Putamen (tissue), 1 donor: ENCODE measurements at places on chromosomes 3 and 15.

DNA sequence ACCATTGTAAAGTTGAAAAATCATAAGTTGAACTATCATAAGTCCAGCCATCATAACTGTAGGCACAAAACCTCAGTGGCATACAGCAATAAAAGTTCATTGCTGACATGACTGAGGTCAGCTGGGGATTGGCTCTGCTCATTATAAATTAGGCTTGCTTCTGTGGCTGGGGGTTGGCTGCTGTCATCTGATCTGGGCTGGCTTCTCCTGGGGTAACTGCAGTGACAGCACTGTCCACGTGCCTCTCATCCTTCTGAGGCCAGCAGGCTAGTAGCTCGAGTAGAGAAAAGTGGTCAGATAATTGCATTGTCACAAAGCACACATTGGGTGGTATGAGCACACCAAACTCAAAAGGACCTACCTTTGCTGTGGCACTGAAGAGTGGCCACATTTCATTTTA is 31.3 kb downstream of the CMTM7 start:
- no peak for DNase-seq

DNA sequence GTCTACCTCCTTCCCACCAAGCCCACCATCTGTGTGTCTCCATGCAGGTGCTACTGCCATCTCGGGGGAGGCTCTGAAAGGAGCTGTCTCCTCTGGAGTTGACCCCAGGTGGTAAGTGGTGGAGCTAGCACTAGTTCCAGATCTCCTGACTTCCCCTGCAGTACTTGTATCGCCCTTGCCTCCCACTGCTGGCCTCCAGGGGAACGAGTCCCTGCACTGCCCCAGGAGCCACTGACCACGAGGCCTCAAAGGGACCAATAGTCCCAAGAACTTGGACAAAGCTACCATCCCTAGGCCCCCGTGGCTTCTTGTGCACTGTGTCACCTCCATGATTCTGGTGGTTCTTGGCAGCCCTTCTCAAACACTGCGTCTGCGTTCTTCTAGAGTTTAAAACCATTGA is 98.9 kb downstream of the TOP2B start:
- DNase-seq = no peak

- DNase-seq = no peak
Observed at GRCh38 chr15:48748535-48748934, 62.3 kb downstream of the CEP152 start.

DNA sequence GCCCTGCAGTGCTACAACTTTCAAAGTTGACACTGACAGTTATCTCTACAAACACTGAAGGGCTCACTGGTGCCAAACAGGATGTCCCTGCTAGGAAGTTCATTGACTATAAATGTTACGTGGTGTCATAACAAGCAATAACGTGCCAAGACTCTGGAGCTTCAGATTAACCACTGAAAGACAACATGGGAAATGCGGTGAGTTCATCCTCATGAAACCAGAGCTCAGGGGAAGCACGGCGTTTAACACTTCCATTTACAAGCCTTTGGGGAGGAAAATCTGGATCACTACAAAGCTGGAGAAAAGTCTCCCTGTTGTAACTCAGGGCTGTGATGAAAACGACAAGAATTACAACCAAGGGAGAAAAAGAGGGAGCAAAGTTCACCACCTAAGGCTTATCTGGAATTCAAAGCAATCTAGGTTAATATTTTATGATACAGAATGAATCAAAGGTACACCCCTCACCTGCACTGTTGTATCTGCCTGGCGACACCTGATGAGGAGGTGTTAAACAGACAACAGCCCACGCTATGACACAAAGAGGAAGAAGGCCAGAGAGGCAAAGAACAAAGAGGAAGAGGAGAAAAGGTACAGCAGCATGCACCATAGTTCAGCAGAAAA is 27.0 kb downstream of the SHQ1 start:
- DNase-seq = no peak

- DNase-seq = no peak
Observed at GRCh38 chr3:37995652-37996641, 5.4 kb downstream of the VILL start.

DNA sequence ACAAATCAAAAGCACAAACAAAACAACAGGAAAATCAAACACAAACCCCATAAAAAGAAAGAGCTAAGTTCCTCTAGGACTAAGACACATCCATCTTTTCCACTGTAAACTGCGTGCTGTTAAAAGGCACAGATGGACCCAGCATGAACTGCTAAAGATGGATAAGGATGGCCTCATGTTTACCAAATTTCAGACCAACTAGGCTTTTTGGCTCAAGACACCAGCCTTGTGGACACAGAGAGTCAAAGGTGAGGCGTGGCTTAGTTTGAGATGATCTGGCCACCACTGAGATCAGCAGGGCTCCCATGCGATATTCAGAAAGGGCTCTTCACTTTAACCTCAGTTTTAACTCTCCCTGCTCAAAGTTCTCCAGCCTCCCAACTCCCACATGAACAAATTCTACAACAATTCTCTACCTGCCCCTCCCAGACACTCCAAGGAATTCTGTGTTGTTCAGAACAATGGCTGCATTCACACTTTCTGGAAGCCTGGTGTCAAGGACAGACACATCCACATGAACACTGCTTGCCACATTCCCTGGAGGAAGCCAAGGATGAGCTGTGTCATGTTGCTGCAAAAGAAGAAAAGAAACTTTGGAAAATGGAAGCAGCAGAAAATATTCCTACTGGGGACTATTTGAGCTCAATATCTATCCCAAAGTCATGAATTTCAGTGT is 198.4 kb upstream of the LRRN1 start:
- no peak for DNase-seq

DNA sequence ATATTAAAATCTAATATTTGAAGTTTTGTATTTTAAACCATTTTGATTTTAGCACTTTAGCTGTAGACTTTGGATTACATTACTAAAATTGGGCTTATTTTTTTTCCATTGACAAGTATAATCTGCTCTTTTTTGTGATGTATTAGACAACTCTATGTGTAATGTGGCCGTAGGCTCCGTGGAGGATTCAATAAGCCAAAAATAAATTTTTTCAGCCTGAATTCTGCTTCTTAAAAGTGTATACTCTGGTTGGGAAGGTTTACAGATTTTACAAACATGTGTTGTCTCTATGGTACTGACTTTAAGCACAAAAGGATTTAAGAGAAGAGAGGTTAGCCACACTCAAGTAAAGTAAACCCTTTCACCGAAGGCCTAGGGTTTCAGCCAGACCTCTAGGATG is 110.8 kb downstream of the PLCL2 start:
- DNase-seq = no peak

GRCh38 chr3:147875498-147875897 is 466.3 kb downstream of the ZIC1 start:
- DNase-seq = no peak

GRCh38 chr3:150274372-150274771 is 133.7 kb upstream of the TSC22D2 start:
- DNase-seq = no peak

DNA sequence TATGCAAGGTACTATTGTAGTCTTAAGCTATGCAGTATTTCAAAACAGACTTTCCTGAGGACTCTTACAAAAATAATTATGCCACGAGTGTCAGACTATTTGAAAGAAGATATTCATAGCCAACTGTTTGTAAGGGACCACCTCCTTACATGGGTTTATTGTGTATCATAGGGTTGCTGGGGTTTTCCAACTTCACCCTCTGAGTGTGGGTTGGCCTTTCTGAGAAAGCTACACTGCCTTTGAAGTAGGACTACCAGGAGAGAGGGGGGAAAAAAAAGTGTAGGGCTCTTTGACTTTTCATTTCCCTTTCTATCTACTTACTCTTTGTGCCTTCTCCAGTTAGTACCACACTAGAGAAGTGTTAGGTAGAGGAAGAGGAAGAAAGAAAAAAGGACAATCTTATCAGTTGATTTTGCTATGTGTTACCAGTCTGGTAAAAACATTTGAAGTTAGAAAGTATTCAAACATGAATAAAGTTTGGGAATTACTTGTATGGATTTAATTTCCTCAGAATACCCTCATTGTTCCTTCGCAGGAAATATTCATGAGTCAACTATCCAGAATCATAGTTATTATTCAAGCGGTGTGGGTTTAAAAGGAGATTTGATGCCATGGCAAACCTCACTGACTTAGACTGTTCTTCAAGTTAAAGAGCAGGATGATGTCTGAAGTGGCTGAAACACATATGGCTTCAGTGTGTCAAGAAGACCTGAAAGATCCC is 329.3 kb upstream of the THBS1 start:
- no peak for DNase-seq

DNA sequence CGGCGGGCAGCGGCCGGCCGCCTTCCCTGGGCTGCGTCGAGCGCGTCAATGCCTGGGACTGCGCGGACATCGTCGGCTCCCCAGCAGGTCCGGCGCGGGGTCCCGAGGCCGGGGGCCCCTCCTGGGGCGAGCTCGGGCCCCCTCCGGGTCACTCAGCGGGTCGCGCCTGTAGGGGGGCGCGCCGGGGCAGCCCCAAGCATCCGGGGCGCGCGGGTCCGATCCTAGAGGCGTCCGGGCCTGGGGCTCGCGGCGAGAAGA is 725 bp downstream of the TLE3 start:
- DNase-seq = no peak

GRCh38 chr3:180409170-180409569 is 192.8 kb upstream of the TTC14 start:
- no peak for DNase-seq

GRCh38 chr3:197856199-197856816 is 65.3 kb downstream of the LRCH3 start:
- no peak for DNase-seq

DNA sequence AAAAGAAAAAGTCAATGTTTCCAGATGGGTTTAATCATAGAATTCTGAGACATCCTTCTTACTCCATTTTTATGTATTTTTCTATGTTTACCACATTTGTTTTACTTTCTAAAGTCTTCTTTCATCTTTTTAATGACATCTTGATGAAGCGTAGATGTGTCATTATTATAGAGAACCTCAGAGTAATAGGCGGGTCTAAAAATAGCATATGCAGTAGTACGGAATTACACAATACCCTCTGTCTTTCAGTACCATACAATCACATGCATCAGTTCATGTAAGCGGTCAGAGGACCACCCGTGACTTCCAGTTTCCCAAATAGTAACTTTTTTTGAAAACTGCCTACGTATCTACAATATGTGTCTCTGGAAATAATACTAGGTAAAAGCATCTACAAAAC is 224.0 kb downstream of the PLOD2 start:
- DNase-seq = no peak

DNA sequence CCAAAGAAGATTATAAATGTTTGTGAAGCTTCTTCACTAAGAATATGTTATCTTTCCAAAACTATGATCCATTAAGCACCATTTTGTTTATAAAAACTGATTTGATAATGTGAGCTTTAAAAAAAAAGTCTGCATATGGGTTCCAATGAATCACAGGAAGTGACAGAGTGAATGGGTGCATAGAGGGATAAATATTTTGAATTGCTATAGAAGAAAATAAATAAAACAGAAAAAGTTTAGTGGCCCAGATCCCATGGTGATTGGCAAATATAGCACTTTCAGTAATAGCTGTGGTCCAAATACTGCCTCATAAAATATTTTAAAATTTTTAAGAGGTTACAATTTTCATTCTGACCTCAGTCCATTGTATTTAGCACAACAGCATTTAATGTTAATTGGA is 19.2 kb downstream of the CPA3 start:
- no peak for DNase-seq

DNA sequence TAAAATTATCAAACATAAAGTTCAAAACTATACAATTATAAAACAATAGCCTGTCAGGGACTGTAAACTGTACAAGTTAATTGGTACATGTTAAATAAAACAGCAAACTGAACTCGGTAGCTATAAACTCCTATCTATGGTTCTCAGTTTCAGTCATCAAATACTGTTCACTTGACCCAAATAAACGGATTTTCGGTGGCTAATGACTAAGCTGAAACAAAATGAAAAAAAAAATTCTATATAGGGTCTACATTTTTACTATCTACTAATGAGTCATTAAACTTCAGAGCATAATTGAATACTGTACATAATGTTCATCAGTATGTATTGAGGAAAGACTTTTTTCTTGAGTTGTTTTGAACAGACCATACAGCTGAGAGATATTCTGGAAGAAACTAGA is 6.6 kb downstream of the PROK2 start:
- DNase-seq = no peak

GRCh38 chr3:42960282-42960681 is 18.8 kb upstream of the GASK1A start:
- DNase-seq = no peak
